ENCODE measurements at places on chromosomes 6 and 20. TPM values are rescaled to one million over a fixed set of nuclear protein-coding genes. Genes with fewer than 3 reads are reported as not detected.

- no peak for DNase-seq
Measured at GRCh38 chr6:14305131-14305530, 187.6 kb downstream of the CD83 start.

- no peak for DNase-seq
Measured at GRCh38 chr20:24587384-24588046, 118.1 kb downstream of the SYNDIG1 start.

DNA sequence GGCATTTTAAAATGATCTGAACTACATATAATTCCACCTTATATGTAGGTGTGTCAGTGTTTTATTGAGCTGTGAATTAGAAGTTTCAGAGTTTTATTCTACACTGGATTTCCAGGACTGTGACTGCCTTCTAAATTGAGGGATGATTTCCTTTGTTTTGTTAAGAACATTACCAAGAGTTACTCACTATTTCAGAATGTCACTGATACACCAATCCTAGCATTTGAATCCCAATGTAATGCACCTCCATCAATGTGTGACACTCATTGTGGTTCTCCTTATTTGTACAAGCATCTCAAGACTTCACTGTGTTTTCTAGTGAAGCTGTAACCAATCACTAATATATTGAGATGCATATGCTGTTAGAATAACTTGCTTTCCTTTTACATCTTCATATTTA lies 86.8 kb downstream of the PLCB1 start:
- no peak for DNase-seq

- DNase-seq: no peak
Measured at GRCh38 chr20:9974324-9974723, 60.5 kb upstream of the ANKEF1 start.

GRCh38 chr20:18496740-18497592 lies at the start of gene RBBP9:
RBBP9 (minus strand) TSS chr20:18497225; CDS start chr20:18497167, 58 bp downstream.
- peak; percentile 77 for DNase-seq

DNA sequence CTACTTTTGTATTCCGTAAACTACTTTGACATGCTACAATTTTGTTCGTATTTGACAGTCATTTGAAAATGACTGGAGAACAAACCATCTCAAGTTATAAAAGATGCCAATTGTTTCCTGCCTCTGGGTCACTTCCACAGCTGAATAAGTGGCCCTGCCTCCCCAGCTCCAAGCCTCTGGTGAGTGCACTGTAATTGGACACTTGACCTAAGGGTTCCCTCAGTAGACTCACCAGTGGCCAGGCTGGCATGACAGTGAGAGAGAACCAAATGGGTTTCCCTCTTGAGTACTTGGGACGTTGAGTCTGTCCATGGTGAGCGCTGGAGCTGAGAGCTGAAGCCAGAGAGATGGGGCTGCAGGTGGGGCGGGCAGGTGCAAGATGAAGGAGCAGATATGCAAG lies 57.1 kb downstream of the SLC35D3 start:
- DNase-seq: no peak

DNA sequence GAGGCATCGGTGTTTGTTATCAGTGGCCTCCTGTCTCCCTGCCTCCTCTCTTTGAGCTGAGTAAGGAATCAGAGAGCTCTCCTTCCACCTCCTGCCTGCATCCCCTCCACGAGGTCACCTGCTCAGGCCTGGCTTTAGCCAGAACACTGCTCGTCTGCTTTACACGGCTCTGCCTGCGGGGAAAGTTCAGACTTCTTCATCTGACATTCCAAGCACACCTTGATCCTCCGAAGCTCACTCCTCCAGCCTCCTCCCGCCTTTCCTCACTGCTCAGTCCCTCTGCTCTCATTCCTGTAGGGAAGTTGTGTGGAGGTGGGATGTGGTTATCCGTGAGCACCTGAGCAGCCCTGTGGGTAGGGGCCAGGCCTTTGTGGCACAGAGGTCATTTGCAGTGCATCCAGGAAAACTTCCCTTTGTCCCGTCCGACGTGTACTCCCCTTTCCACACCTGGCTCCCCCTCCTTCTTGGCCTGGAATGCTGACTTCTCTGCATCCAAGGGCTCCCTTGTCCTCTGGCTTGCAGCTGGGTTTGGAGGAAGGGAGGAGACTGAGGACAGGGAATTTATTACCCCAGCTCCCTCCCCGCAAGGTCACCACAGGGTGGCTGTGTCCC lies 12.8 kb upstream of the CCDC167 start:
- DNase-seq: no peak

The NPEPL1 gene
- 71.6 TPM for total RNA-seq

The SLC23A2 gene
- total RNA-seq: 14.6 TPM

The CCDC28A gene
- 37.5 TPM for total RNA-seq

The AK9 gene
- 0.14 TPM for total RNA-seq

The TTI1 gene
- 29.5 TPM for total RNA-seq

The DCDC2 gene
- 5.4 TPM for total RNA-seq

The LRRC73 gene
- 0.29 TPM for total RNA-seq

The CEP57L1 gene
- 18.2 TPM for total RNA-seq

All from Caki2 (cell line).